ENCODE measurements at places on chromosomes 13 and 19.

DNA sequence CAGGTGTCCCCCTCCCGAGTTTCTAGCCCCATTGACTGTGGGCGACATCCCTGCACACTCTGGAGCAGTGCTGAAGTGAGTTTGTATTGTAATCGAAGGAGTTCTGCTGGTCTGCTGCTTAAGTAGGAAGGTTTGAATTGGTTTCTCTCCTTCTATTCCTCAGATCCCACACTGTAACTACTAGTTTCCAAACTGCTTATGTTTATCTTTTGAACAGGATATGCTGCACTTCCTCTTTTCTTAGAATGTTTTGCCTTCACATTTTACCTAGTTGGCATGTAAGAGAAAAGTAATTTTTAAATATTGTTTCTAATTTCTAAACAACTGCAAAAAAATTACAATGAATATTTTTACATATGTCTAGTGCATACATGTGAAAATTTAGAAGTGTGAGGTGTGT lies 511.8 kb downstream of the KLF12 start:
- DNase-seq = no peak

GRCh38 chr13:102097708-102098107 lies 304.1 kb downstream of the FGF14 start:
- DNase-seq = no peak

GRCh38 chr19:17762505-17763229 lies 11.4 kb downstream of the FCHO1 start:
- DNase-seq = no peak

- no peak for DNase-seq
Measured at GRCh38 chr13:50914848-50915247, 5.3 kb downstream of the RNASEH2B start.

DNA sequence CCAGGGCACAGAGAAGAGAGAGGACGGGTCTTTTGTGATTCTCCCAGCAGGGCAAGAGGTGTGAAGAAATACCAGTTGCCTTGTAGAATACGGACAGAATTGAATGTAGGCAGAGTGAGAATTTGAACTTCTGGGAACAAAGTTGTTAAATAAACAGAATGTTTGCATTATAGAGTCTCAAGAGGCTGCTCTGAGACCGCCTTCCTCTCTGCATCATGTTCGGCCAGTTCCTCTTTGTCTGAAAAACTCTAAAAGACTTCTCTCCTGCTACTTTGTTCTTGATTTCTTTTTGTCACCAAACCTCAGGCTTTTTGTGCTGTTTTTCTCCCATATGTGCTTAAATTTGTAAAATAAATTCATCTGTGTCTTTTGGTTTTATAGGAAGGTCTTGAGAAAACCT lies 256.4 kb downstream of the DLEU7 start:
- DNase-seq = no peak

DNA sequence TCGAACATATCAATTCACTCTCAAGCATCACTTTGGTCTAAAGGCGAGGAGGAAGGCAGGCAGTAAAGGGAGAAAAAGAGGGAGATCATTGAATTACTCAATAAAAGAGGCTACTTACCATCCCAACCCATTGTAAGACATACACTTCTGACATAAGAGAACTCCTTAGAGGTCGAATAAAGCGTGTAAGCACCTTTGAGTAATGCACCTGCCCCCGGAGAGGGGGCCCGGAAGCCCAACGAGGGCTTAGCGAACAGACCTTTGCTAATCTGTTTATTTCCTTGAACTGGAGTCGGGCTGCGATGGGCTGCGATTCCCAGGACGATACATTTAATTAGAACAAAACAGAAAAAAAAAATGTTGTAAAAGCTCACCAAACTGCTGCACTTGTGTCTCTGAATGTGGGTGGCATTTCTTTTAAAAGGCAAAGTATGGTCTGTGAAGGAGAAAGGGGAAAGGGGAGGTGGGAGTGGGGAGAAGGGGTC lies 3.0 kb downstream of the ZC3H4 start:
- no peak for DNase-seq

- no peak for DNase-seq
Measured at GRCh38 chr13:59780058-59780457, 383.7 kb downstream of the DIAPH3 start.

- DNase-seq = no peak
Measured at GRCh38 chr13:106488076-106488475, 47.4 kb downstream of the EFNB2 start.

DNA sequence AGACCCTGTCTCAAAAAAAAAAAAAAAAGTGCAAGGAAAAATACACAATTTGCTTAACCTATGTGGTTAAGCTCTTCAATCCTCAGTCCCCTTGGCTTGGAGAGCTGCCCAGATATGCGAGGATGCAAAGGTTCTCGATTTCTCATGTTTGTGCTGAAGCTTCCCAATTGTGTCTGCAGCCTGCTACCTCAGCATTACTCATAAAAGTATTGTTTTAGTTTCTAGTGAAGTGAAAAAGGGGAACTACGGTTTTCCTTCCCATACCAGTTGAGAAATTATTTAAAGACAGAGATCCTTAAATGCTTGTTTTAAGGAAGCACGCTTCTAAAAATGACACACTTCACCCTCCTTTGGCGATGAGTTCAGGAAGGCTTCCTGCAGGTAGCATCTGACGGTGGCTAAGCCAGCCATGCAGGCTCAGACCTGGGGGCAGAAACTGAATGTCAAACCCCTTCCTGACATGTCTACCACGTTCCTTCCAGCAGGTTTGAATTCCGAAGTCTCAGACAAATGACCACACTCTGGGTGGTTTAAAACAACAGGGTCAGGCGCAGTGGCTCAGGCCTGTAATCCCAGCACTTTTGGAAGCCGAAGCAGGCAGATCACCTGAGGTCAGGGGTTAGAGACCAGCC lies 47.9 kb downstream of the RUBCNL start:
- DNase-seq = no peak

GRCh38 chr13:69461397-69461796 lies 646.2 kb upstream of the ATXN8OS start:
- no peak for DNase-seq

DNA sequence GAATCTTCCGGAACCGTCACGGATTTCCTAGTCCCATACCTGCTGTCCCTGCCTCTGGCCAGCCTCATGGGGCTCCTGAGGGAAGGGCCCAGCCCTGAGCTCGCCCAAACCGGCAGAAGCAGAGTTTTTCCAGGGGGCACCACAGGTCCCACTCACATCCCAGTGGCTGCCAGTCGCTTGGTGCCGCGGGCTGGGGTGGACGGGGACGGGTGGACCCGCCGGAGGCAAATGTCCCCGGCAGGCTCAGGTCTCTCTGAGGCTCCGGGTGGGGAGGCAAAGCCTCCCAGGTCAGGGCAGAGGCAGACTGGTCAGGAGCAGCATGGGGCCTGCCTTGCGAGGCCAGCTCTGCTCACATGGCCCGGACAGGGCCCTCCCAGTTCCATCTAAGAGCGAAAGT lies 24.8 kb downstream of the ADPRHL1 start:
- DNase-seq = no peak

DNA sequence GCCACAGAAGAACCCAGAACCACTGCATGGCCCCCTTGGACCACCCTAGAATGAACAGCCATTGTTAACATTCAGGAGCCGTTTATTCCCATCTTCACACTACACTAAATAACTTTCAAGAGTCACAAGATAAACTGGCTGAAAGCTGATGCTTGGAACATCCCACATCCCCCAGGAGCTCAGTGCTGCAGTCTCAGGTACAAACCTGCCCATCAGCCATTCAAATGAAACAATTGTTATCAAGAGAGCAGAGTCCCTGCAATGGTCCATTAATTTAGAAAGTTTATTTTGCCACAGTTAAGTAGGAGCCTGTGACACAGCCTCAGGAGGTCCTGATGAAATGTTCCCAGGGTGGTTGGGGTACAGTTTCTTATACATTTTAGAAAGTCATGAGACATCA lies 123.8 kb upstream of the ZNF91 start:
- DNase-seq = no peak

- no peak for DNase-seq
Measured at GRCh38 chr13:31328549-31329235, 128.9 kb downstream of the B3GLCT start.

GRCh38 chr19:5987077-5987818 lies 9.3 kb upstream of the RANBP3 start:
- peak; percentile 77 for DNase-seq

DNA sequence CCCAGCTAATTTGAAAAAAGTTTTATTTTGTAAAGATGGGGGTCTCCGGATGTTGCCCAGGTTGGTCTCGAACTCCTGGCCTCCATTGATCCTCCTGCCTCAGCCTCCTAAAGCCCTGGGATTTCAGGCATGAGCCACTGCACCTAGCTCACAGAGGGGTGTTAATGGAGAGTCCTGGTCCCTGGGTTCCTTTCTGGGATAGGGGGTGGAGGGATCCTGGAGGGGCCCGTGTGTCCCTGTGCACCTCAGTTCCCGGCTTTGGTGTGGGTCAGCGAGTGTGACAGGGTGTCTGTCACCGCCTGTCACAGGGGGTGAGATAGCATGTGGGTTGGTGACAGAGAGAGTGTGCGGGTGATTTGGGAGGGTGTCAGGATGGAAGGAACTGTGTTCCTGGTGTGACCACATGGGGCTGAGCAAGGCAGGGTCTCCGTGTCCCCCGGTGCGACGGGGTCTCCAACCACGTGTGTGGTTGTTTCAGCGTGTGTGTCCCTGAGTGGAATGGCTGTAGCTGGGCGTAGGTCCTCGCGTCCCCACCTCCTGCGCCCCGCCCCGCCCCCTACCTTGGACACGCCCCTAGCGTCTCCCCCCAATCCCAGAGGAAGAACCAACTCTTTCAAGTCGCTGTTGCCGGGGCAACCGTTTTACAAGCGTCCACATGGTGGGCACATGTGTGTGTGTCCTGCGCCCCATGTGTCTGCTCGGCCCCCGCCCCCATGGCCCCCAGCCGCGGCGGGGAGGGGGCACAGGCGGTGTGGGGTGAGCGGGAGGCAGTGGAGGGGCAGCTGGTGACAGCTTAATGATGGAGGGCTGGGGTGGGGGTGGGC lies 2.9 kb upstream of the NRTN start:
- DNase-seq = no peak

- DNase-seq = no peak
Measured at GRCh38 chr19:55209693-55210472, 582 bp upstream of the PTPRH start.

- no peak for DNase-seq
Measured at GRCh38 chr19:53507523-53508442, 30.2 kb upstream of the ZNF331 start.

GRCh38 chr13:77919246-77919920 lies 752 bp upstream of the EDNRB start:
- no peak for DNase-seq

DNA sequence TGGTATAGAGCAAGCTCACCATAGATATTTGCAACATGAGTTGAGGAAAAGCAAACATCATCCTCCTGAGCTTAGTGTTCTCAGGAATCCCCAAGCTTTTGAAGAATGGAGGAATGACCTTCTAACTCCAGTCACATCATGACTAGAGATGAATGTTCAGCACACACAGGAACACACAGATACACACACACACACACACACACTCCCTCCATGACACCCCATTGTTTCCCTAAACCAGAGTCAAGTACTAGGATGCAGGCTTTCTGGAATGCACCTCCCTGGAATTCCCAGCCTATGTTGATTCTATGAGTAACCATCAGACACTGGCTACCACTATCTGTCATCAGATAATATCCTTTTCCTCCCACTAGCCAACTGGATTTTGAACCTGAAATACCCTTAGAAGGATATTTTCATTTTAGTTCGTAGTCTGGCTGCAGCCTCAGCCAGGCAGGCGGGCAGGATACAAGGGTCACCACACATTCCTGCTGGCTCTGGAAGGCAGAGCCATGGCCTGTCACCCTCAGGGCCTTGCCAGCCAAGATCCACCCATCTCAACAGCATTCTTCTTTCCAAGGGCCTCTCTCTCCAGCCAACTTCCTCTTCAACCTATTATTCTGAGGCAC lies 162.4 kb downstream of the FOXO1 start:
- no peak for DNase-seq

- DNase-seq = no peak
Measured at GRCh38 chr13:47843005-47843404, 158.1 kb downstream of the SUCLA2 start.

- no peak for DNase-seq
Measured at GRCh38 chr13:106367361-106367971, 168.0 kb downstream of the EFNB2 start.

- DNase-seq = no peak
Measured at GRCh38 chr19:17303940-17304267, 679 bp upstream of the ABHD8 start.

DNA sequence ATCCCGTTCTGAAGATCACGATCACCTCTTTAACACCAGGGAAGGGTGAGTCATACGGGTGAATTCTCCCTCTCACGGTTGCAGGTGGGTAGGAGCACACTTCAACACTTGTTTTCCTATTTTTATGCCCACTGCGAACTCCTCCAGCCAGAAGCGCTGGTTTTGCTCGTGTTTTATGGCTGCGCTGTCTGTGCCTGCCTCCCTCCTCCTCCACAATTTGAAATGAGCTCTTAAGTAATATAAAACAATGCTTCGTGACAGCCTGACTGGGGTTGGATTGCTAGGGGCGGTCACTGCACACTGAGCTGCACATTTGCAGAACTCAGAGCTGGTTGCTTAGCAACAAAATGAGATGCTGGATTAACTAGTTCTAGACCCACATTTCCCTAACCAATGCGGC lies 12.9 kb downstream of the CCDC70 start:
- DNase-seq = no peak

DNA sequence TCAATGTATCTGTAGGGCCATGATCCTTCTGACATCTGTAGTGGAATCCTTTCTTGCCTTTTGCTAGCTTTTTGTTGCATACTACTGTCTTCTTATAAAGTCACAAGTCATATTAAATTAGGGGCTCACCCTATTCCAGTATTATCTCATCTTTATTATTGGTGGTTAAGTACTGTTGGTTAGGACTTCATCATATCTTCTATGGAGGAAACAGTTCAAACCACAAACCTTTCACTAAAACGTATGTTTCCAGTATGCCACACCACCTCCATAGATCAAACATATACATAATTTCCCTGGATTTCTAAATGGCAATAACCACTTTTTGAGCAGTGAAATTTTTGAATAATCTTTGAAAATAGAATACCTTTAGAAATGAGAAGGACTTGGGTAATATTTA lies 62.8 kb upstream of the PCDH9 start:
- DNase-seq = no peak

DNA sequence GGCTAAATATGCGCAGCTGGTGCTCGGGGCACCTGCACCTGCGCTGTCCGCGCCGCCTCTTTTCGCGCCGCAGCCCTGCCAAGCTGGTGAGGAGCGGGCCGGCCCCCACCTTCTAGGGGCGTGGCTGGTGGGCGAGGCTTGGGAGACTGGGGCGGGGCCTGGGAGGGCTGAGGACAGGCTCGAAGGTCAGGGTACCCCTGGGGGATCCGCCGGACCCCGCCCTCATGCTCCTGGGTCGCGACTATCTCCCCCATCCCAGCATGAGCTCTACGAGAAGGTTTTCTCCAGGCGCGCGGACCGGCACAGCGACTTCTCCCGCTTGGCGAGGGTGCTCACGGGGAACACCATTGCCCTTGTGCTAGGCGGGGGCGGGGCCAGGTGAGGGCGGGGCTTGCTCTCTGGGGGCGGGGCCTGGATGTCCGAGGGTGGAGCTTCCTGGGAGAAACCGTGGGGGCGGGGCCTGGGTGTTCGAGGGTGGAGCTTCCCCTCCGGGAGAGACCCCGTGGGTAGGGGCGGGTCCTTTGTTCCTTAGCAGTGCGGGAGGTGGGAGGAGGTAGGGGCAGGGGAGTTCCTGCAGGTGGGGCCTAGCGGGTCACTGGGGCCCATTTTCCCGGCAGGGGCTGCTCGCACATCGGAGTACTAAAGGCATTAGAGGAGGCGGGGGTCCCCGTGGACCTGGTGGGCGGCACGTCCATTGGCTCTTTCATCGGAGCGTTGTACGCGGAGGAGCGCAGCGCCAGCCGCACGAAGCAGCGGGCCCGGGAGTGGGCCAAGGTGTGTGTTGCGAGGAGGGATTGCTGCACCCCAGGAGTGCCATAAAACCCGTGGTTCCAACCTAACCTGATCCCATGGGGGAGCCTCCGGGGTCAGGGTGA lies 19.7 kb downstream of the PNPLA6 start:
- DNase-seq = no peak

Measured in NT2/D1 (cell line).